ENCODE measurements at places on chromosomes 2 and 18.

DNA sequence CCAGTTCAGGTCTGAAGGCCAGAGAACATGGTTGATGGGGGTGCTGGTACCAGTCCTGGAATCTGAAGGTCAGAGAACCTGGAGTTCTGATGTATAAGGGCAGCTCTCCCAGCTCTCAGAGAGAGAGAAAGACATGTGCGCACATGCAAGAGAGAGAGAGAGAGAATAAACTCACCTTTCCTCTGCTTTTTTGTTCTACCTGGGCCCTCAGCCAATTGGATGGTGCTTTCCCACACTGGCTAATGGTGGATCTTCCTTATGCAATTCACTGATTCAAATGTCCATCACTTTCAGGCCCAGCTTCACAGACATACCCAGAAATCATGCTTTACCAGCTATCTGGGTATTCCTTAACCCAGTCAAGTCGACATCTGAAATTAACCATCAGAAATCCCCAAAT, 377.7 kb upstream of the MEX3C start:
- no peak for DNase-seq

GRCh38 chr2:150700666-150701580, 213.5 kb upstream of the RND3 start:
- DNase-seq = no peak

- no peak for DNase-seq
Observed at GRCh38 chr2:136130511-136130910, 12.6 kb upstream of the CXCR4 start.

DNA sequence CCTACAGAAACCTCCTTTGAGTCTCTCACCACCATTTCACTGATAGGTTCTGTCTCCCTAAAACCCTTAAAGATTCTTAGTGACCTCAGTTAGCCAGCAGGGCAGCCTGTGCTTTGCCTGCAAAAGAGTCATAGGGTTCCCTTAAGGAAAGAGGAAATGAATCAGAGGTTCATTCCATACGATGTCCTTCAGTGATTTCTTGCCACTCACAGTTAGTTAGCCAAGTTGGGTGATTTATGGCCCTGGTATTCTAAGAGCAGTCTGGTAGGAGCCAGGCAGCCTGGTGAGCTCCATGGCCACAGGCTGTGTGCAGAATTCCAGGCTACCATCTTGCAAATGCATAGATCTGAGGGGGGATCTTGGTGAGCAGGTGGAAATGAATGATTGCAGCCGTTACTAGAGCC, 18.7 kb upstream of the CCBE1 start:
- DNase-seq = no peak

- no peak for DNase-seq
Observed at GRCh38 chr18:50275503-50276036, 5.8 kb downstream of the MBD1 start.

GRCh38 chr2:189835855-189836558, 51.8 kb downstream of the PMS1 start:
- no peak for DNase-seq

DNA sequence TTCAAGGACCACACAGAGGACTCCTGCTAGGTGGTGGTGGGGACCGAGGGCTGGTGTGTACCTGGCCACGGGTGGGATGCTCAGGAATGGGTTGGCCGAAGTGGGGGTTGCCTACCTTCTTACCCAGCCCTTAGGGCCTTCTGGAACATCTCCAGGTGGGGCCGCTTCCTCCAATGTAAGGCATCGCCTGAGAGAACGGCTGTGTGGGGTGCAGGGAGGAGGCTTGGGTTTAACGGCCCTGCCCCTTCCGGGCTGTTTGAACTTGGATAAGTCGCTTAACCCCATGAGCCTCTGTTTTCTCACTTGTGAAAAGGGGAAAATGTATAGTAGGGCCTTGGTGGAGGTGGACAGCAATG, 35.0 kb downstream of the EMILIN2 start:
- no peak for DNase-seq

- no peak for DNase-seq
Observed at GRCh38 chr18:5434425-5434824, 109.4 kb downstream of the EPB41L3 start.

DNA sequence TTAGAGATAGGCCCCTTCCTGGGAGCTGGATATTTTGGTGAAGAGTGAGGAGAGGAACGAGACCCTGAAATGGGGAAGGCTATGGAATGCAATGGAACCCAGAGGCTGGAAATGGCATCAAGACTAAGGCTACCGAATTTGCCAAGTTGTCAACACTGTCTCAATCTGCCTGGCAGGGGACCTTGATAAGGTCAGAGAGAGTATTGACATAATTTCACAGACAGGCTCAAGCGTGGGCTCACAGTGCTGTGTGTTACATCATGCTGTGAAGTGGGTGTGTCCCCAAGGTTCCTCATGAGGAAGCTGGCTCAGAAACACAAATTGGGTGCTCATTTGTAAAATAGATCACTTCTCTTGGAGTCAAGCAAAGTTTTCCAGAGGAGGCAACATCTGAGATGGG, 51.8 kb upstream of the CYRIA start:
- DNase-seq = no peak

GRCh38 chr2:96528006-96528699, 8.4 kb upstream of the ARID5A start:
- DNase-seq = peak; percentile 38

DNA sequence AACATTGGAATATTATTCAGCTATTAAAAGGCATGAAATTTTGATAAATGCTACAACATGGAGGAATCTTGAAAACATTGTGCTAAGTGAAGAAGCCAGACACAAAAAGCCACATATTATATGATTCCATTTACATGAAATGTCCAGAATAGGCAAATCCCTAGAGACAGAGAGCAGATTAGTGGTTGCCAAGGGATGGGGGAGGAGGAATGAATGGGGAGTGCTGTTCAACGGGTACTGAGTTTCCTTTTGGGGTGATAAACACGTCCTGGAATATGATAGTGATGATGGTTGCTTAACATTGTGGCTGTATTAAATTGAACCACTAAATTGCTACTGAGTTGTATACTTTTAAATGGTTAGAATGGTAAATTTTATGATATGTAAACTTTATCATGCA, 8.9 kb upstream of the TWSG1 start:
- no peak for DNase-seq

DNA sequence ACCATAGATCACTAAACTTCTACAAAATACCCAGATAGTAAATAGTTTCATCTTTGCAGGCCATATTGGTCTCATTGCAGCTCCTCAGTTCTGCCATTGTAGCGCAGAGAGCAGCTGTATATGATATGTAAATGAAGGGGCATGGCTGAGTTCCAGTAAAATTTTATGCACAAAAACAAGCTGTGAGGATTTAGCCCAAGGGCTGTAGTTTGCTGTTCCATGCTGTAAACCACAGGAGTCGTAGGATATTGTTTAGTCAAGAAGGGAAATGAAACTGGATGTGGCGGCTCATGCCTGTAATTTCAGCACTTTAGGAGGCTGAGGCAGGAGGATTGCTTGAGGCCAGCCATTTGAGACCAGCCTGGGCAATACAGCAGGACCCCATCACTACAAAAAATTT, 83.0 kb downstream of the MGAT5 start:
- no peak for DNase-seq

DNA sequence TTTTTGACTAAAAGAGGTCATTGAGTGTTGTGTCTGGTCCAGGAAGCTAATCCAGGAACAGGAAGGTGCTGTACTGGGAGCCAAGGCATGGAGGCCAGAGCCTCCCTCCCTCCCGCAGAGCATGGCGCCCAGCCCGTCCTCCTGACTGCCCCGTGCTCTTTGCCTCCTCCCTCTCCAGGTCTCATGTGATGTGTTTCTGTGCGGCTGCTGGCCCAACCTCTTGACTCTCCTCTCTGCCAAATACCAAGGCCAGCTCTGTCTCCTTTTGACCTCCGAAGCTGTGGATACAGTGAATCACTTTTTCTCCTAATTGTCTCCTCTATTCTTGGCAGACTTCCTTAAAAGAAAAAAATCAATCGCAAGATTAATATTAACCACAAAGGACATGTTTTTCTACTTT, 284.1 kb downstream of the PHLPP1 start:
- no peak for DNase-seq

- DNase-seq = no peak
Observed at GRCh38 chr2:237876061-237876526, 16.7 kb downstream of the RAMP1 start.

- DNase-seq = no peak
Observed at GRCh38 chr2:12555012-12555645, 161.6 kb upstream of the TRIB2 start.

GRCh38 chr2:165876712-165877111, 76.9 kb downstream of the TTC21B start:
- no peak for DNase-seq

DNA sequence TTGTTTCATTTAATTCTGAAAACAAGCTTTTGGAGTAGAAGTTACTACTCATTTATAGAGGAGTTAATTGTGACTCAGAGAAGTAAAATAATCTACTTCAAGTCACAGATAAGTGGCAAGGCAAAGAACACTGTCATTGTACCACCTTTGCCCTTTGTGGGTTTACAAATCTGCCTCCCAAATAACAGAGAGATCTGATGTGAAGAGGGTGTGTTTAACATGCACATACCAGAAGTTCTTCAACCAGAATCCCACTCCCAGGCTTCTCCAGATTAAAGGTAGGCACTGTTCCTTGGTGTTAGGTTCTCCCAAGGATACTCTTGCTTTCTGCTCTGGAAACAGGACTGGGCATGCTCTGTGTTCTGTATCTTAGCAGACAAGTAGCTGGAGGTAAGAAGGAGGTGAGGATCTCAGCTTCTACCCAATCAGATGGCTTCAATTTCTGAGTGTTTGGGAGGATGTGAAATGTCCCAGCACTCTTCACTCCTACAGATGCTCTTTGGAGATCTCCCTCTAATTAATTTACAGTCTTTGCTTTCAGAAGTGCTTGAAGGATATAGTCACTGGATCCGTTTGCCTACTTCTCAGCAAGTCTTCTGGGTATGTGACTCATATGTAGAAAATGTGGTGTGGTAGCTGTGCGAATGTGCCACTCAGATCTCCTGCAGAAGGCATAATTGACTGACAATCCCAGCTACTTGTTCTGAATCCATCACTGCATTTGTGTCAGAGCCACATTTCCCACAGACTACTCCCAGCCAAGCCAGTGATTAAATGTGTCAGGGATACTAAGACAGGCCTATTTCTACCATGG, 111.1 kb downstream of the KLHL14 start:
- DNase-seq = no peak

GRCh38 chr2:216857131-216857550, 2.7 kb downstream of the TNP1 start:
- DNase-seq = no peak

DNA sequence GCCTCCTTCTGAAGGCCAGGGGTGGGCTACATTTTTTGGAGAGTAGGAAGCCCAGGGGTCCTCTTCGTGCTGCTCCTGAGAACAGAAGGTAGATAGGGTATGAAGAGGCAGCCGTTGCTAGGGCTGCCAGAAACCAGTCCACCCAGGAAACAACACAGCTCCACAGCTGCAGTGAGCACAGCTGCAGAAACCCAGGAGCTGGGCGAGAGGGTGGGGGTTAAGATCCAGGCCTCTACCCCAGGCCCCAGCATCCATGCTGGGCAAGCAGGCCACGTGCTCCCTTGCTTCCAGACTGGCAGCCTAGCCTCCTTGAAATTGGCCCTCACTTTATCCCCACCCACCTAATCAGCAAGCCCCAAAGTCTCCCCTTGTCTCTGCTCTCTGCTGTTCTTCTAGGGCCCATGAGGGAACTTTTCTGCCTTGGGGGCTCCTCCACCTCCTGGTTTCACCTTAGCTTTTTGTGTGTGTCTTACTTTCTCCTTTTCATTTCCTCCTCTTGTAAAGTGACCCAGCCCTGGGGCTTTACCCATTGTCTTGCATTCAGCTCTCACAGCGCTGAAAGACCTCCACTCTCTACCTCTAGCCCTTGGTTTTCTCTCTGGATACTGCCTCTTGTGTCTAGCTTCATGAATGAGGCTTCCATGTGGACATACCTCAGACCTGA, 30.7 kb downstream of the STON1 start:
- no peak for DNase-seq

DNA sequence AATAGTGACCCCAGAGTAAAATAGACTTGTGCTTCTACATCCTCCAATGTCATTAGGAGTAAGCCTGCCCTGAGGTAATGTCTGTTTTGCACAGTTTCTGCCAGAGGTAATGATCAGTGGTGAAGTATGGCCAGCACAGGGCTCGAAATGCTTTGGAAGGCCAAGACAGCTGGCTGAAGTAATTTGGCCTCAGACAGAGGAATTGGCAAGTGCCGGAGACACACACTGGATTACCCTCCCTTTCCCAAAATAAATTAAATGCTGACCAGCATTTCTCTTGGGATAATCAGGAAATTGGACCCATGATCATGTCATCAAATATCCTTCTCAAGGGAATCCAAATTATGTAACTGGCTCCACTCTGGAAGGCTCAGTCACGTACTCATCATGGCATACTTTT, 379.0 kb upstream of the CHST9 start:
- no peak for DNase-seq

DNA sequence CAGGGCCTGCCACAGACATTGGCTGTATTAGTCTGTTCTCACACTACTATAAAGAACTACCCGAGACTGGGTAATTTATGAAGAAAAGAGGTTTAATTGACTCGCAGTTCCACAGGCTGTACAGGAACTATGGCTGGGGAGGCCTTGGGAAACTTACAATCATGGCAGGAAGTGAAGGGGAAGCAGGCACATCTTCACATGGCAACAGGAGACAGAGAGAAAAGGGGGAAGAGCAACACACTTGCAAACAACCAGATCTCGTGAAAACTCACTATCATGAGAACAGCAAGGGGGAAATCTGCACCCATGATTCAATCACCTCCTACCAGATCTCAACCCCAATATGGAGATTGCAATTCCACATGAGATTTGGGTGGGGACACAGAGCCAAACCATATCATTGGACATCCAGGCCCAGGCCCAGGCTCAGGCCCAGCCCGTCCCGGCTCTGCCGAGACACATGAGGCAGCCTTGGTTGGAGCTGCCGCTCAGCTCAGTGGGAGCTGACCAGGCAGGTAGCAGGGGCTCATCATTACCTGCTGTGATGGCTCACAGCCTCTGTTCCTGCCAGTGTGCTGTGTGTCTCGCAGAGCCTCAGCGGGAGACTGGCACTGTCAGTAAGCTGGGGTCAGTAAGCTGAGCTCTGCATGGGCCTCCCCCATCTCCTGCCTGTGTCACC, 8.6 kb upstream of the RALB start:
- no peak for DNase-seq

DNA sequence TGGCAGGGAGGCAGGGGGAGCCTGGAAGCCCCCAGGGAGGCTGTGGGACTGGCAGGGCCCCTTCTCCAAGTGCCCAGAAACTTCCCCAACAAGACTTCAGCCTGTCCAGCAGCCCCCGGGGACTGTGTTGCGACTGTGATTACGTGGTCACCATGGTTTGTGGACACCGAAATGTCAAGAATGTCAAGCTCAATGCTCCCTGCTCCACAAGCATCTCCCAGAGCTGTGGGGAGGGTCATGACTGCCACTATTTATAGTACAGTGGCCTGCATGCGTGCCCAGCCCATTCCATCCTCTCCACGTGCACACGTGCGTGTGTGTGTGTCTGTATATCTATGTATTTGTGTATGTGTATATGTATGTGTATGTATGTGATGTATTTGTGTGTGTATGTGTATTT, 93.8 kb upstream of the MBOAT2 start:
- DNase-seq = no peak

- no peak for DNase-seq
Observed at GRCh38 chr2:120562218-120563005, 173.3 kb upstream of the GLI2 start.
